ENCODE measurements at places on chromosomes 12 and 14.

GRCh38 chr14:81298122-81298521 lies 77.4 kb upstream of the GTF2A1 start:
- no peak for DNase-seq

GRCh38 chr12:48194799-48195201 lies 8.3 kb downstream of the OR10AD1 start:
- no peak for DNase-seq

- no peak for DNase-seq
These were observed 36.4 kb downstream of the BBS10 start for GRCh38 chr12:76311796-76312195.

DNA sequence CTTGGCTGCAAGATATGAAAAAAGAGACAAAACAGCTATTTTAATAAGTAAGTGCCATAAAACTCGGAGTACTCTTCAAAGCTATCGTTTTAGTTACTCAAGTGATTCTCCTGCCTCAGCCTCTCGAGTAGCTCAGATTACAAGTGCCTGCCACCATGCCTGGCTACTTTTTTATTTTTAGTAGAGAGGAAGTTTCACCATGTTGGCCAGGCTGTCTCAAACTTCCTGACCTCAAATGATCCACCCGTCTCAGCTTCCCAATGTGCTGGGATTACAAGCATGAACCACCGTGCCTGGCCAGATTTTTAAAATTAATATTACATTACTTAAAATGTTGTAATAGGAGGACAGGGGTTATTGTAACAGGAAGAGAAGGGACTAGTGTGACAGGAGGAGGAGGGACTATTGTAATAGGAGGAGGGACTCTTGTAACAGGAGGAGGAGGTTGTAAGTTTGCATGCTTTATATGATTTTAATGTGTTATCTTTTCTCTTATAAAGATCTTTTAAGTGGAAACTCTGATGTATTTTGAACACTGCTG lies 61.3 kb downstream of the KITLG start:
- DNase-seq, result no peak

- no peak for DNase-seq
These were observed 19.3 kb upstream of the MMP17 start for GRCh38 chr12:131808744-131809371.

GRCh38 chr12:102454808-102455760 lies 25.3 kb downstream of the IGF1 start:
- peak; percentile 64 for DNase-seq

DNA sequence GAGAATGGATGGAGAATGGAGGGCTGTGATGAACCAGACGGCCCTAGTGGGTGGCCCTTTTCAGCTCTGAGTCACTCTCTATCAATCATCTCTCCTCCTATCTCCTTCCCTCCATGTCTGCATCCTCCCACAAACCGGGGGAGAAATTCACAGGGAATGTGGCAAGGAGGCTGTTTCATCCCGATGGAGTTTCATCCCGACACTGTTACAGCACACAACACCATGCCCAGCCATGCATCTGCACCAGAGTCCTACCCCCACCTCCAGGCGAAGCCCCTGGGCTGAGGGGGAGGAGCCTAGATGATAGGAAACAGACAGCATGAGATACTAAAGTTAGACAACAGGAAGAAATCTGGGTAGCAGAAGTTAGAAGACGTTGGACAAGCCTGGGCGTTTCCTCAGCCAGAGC lies 20.8 kb downstream of the SLC8B1 start:
- DNase-seq, result no peak

DNA sequence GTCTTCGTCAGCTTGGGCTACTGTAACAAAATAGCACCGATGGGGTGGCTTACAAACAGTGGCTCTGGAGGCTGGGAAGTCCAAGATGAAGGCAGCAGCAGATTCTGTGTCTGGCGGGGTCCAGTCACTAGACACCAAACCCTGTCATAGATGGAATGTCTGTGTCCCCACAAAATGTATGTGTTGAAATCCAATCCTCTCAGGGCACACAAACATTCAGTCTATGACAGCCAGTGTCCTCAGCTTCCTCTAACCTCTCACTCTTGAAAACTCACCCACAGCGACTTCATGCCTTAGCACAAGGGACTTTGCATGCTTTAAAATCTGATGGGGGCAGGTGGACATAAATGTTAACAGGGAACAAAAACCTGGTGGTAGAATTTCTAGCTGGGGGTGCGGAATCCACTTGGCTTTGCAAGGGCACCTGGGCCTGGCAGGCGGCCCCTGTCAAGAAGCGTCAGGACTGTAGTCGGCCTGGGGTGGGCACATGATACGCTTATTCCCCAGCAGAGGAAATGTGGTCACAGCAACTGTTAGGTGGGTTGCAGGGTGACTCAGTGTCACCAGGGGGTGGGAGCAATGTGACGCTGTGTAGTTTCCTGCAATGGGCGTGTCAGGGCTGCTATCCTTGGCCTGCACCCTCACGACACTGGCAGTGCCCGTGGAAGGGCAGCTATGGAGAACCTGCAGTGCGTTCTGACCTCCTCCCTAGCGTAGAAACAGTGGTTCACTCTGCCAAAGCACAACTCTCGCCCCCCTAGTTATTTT lies 17.7 kb downstream of the RIN3 start:
- peak; percentile 13 for DNase-seq

DNA sequence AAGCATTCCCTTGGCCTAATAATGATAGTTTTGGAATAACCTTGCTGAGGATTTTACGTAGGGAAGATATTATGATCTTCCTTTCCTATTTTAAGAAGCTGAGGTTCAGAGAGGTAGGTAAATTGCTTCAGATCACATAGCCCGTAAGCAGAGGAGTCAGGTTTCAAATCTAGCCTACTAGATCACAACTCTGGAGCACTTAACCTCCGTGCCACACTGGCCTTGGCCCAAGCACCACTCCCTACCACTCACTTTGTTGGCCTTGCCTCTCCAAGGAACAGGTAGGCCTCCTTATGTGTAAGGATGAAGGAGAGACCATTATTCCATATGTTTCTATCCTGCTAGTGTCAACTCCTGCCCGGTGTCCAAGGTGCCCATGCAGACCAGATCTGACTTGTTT lies 12.4 kb upstream of the ACOT1 start:
- peak; percentile 38 for DNase-seq

DNA sequence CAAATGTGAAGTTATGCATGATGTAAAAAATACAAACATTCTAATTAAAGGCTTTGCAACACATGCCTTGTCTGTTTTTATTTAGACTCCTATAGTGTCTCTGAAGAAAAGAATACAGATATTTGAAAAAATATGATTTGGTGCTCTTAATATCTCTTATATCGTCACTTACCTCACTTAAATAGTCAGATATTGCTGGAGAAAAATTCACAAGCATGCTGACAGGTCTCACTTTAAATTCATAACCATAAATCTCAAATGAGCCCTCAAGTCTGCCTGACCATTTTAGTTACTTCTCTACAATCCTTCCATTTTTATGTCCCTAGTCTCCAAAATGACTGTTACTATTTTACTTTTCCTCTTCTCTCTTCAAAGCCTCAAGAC lies 5.4 kb upstream of the YEATS4 start:
- no peak for DNase-seq

DNA sequence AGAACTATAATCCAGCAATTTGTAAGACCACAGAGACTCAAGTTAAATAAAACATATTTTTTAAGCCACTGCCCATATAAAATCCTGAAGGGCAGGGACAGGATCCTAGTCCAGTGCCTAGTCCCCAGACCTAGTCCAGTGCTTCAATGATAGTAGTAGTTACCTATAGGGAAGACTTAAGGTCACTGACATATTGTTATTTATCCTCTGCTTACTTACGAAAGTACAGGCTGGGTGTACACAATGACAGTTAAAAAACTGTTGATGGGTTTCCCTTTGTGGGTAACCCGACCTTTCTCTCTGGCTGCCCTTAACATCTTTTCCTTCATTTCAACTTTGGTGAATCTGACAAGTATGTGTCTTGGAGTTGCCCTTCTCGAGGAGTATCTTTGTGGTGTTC lies 192.5 kb downstream of the SLC25A21 start:
- no peak for DNase-seq

DNA sequence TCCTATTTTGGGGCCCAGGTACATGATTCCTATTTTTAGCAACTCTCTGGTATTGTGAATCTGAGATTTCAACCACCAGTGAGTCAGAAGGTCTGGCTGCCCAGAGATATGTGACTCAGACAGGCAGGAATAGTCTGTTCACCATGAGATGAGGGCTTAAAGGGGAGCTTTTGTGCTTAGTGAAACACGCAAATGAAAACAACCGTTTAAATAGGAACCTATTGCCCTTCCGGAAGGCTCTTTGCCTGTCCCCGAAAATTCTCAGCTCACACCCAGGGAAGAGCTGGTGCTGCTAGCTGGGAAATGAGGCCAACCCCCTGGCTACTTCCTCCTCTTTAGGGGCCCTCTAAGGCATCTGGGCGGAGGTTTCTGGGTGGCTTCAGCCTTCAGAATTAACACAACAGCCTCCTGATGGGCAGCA lies 283.6 kb downstream of the CACNA1C start:
- DNase-seq, result no peak

- DNase-seq, result no peak
These were observed 251.8 kb downstream of the APAF1 start for GRCh38 chr12:98896938-98897337.

- DNase-seq, result no peak
These were observed 48.1 kb upstream of the BICDL1 start for GRCh38 chr12:119940897-119941296.

DNA sequence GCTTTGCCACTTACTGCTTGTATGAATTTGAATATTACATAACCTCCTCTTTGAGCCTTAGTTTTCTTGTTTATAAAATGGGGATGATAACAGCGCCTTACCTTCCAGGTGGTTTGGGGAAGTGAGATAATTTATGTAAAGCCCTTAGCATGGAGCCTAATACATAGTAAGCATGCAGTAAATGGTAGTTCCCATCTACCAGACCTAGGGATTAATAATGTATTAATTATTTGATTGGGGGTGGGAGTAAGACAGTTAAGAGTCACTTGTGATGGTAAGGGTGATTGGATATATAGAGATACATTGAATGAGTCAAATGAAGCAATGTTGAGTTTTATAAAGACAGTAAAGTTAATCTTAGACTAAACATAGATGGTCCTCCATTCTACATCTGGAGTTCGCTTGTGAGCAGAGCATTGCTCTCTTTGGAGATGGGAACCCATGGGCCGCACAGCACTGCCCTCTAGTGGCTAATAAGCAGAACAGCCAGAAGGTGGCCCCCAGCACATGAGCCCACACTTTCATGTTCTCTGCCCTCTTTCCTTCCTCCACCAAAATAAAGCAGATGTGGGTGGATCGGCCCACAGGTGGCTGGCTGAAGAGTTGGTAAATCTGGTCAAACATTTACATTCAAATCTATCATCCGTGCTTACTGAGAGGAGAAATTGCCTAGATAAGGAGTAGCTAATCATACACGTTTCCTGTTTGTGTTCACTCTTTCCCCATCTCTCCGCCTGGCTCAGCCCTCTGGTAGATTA lies 26.5 kb upstream of the TAMALIN start:
- peak; percentile 63 for DNase-seq

DNA sequence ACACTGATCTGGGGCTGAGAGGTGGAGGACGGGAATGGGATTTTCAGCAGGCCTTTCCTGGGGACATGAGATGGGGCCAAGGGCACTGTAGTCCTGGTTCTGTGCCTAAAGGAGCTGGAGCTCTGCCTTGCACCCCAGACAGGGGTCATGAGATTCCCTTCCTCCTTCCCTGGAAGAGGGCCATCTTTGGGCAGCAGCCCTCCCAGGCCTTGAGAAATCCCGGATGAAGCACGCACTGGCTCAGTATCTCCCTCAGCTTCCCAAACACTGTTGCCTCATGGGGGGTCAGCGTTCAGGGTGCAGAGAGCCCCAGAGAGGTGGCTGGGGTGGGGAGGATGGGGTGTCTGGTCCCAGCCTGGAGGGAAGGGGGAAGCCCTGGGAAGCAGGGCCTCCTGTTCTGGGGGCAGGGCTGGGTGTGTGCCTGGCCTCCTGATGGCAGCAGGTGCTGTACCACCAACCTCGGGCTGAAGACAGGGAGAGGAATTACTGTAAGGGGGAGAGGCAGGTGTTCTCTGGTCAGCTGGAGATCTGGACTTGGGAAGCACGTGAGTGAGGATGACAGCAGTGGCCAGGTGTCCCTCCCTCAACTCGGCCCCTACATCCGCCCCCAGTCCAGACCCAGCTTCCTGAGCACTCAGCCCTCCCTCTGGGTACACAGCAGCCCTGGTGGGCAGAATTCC lies 8.4 kb upstream of the NR4A1 start:
- DNase-seq, result no peak

DNA sequence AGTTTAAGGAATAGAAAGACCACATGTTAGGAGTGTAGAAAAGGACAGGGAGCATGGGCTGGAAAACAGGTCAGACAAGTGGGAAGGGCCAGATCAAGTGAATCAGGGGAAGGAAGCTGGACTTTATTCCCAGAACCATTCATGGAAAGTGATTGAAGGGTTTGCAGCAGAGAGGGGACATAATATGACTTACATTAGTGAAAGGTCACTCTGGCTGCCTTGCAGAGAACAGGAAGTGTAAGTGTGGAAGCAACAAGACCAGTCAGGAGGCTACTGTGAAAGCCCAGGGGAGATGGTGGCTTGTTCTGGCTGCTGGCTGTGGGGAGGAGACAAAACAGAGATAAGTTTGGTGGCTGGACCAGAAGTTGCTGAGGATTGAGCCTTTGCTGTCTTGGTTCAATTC lies 69.1 kb downstream of the VCPKMT start:
- no peak for DNase-seq

- no peak for DNase-seq
These were observed 2.7 kb upstream of the RPS6KA5 start for GRCh38 chr14:91063119-91063518.

GRCh38 chr12:111569363-111570083 lies 29.6 kb downstream of the ATXN2 start:
- DNase-seq, result no peak

GRCh38 chr12:122691566-122691965 lies 11.6 kb downstream of the HCAR2 start:
- DNase-seq, result no peak

DNA sequence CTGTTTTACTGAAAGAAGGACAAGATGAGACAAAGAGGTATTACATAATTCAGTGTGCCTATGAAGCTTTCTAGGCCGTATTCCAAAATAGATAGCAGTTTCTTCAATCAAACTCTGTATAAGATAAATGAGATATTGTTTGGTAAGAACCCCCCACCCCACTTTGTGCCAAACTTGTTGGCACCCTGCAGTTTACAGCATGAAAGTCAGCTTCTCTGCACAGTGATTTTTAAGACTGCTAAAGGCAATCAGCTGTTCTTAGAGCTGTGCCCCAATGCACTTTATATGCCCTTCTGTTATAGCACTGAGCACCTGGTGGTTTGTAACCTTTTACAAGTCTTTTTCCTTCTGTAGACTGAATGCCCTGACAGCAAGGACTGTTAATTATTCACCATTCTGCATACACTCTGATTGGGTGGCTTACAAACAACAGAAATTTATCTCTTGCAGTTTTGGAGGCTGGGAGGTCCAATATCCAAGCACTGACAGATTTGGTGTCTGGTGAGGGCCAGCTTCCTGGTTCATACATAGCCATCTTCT lies 76.7 kb downstream of the ANO4 start:
- no peak for DNase-seq

DNA sequence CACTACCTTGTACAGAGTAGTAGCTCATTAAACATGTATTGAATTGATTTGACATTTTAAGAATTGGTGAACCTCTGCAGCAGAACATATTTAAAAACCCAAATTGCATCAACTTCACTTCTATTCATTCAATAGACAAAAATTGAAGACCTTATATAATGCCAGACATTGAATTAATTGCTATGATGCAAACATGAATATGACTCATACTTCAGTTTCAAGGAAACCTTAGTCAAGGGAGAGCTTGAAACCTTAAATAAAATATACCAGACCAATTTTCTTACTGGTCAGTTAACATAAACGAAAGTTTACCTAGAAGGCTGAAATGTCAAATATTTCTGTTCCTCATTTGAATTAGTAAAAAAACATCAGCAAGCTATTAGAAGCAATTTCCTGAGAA lies 5.0 kb upstream of the MGAT4C start:
- DNase-seq, result no peak
